ENCODE measurements at places on chromosomes 16 and 17.

GRCh38 chr17:67569015-67569451 lies 148.7 kb upstream of the NOL11 start:
- no peak for DNase-seq

DNA sequence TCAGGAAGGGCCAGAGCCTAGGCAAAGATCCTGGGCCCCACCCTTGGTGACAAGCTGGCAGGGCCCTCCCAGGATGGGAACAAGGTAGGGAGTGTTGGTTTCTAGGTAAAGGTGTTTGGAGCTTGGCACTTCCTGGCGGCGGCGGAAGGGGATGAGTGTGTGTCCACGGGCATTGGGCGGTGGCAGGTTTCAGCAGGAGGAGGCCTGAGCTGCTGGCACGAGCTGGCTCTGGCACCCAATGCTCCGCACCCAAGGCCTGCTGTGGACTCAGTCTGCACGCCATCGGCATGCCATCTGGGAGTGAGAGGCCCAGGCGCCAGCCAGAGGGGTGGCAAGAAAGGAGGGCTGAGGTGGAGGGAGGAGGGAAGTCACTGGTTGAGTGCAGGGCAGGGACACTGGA lies 46.9 kb upstream of the TAC4 start:
- no peak for DNase-seq

- DNase-seq = peak; percentile 39
Observed at GRCh38 chr17:35242158-35242804, 591 bp upstream of the SLFN5 start.

GRCh38 chr16:70805787-70806186 lies 4.8 kb upstream of the VAC14 start:
- peak; percentile 76 for DNase-seq

DNA sequence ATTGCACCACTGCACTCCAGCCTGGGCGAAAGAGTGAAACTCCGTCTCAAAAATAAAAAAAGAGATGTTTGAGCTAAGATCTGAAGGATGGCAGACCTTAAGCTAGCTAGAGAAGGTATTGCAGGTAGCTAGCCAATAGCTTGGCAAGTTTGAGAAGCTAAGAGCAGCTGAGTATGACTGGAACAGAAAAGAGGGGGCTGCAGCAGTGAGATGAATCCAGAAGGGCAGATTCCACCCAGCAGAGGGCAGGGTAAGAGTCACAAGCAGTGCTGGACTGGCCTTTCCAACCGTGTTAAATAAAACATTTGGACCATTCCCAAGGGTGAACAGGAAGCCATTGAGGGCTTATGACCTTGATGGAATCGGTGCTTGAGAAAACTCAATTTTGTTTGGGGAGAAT lies 5.7 kb upstream of the PHAF1 start:
- peak; percentile 43 for DNase-seq

DNA sequence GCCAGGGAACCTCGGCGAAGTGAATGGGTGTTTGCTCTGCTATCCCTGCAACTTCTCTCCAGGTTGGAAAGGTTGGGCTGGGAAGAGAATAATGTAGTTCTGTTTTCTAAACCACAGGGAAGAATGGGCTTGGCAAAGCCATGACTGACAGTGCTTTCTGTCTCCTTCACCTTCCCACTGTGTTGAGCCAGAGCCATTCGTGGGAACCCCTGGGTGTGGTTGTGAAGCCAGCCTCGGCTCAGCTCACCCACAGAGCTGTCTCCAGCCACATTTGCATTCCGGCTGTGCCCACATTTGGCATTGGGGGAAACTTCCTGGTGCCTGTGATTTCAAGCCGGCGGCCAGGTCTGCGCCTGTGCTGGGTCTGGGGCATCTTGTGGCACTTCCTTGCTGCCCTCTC lies 39.9 kb downstream of the BAIAP2 start:
- DNase-seq = no peak

- no peak for DNase-seq
Observed at GRCh38 chr17:81135505-81136278, 29.6 kb upstream of the PVALEF start.

DNA sequence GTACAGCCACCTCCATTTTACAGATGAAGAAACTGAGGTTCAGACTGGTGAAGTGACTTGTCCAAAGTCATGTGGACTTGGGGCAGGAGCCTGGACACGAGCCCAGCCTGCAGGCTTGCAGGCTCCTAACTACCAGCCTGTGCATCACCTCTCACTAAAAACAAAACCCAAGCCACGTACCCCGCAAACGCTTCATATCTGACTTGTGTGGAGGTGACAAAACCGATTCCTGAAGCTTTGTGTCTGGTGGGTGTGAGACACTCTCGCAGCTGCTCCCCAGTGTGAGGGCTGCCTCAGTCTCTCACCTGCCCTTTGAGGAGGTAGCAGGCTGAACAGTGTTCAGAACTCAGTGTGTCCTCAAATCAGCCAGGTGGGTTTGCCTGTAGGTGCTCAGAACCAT lies 8.4 kb downstream of the HNF1B start:
- DNase-seq = no peak

- no peak for DNase-seq
Observed at GRCh38 chr16:15739950-15740349, 89.9 kb downstream of the NDE1 start.

GRCh38 chr17:42342242-42343008 lies 45.8 kb downstream of the STAT3 start:
- DNase-seq = no peak

- DNase-seq = no peak
Observed at GRCh38 chr17:48593126-48593829, at the start of gene HOXB5. HOXB5 (minus strand) TSS chr17:48593779; CDS start chr17:48593682, 97 bp downstream.

GRCh38 chr17:41567317-41567716 lies 4.5 kb downstream of the KRT9 start:
- DNase-seq = no peak

DNA sequence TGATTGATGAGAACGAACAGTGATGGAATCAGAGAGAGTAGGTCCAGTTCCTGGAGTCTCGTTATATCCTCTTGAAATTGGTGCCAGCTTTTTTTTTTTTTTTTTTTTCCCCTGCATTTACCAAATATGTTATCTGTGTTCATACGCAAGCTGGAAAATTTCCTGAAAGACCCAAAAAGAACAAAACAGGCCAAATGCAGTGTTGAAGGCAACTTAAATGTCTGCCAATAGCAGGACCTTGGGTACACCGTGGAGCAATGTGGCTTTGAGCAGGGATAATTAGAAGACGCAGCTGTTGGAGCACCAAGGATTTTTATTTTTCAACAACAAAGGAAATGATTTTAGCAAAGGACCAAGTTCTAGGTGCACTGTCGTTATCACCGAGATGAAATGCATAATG lies 105.0 kb downstream of the ABCC6 start:
- no peak for DNase-seq

DNA sequence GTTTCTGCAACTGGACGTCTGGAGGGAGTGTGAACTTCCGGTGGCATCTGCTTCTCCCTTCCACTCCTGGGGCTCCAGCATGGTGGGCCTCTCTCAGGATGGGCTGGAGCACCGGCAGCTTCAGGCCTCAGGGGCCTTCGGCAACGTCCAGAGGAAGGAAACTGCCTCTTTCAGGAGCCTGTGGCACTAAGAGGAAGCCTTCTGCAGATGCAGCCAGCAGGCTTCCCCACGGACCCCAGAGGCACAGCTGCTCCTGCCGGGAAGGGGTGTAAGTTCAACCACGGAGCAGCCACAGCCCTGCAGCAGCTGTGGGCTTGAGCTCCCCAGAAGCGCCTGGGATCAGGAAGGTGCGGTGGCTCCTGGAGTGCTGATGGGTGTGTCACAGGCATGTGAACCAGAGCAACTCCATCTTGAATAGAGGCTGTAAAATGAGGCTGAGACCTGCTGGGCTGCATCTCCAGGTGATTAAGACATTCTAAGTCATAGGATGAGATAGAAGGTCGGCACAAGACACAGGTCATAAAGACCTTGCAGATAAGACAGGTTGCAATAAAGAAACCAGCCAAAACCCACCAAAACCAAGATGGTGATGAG lies 50.8 kb upstream of the KLHDC4 start:
- no peak for DNase-seq

DNA sequence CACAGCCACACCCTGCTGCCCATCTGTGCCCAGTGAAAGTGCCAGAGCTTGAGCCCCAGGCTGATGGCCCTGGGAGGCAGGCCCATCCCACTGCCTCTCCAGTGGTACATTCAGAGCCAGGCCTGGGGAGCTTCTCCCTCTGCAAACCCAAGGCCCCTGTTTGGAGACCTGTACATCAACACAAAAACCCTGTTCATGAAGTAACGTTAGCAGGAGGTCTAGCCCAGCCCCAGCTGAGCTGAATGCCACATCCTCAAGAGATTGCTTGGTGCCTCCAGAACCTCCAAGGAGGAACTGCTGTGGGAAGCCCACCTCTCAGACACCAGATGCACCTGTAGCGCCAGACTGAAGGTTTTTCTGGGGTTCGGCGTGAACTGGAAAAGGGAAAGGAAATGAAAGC lies 31.5 kb downstream of the C16orf78 start:
- DNase-seq = no peak

DNA sequence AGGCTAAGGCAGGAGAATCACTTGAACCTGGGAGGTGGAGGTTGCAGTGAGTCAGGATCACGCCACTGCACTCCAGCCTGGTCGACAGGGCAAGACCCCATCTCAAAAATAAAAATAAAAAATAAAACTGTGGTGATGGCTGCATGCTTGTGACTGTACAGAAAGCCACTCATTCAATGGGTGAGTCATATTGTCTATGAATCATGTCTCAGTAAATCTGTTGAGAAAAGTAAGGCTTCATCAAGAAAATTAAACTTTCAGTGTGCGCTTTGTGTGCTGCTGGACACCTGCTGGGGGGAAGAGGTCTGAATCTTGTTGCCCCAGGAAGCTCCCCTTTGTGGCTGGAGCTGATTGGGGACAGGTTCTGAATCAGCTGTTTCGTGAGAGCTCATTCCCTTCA lies 11.3 kb downstream of the NUBP1 start:
- DNase-seq = peak; percentile 38

- no peak for DNase-seq
Observed at GRCh38 chr17:31433091-31433790, 41.8 kb downstream of the RAB11FIP4 start.

GRCh38 chr16:64983963-64984362 lies 137.9 kb downstream of the CDH11 start:
- peak; percentile 90 for DNase-seq

DNA sequence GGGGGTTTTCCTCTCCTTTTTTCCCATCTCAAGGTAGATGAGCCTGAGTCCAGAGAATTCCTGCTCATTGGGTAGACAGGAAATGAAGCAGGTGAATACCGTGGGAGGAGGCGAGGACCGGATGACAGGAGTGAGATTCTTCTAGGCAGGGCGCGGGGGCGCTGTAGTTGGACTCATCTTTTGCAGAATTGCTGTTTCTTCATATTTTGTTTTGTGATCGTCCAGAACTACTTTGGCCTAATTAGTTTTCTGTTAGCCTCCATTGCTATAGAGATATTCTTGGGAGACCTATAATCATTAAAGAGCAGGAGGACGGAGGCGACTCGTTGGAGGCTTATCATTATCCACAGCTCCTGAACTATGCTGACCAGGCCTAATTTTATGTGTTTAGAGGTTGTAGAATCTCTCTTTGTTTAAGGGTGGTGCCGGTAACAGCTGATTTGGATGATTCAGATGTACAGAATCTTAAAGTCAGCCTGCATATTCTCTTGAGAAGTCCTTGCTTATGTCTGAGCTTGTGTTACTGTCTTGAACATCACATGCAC lies 650 bp downstream of the ATP6V0A1 start:
- DNase-seq = peak; percentile 49

DNA sequence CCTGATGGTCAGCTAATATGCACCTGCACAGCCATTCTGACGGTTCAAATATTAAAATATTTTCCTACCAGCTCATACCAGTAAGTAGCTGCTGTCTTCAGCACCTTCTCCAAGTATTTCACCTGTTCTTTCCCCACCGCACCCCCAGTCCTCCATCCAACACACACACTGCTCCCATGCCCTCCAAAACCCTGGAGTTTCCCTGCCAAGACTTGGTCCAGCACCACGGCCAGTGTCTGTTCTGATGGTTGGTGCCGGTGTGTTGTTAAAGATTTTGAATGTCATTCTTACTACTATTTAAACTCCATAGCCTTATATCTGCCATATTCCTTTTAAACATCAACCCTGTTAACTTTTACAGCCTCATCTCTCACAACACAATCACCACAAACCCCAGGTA lies 142.4 kb downstream of the GSG1L start:
- no peak for DNase-seq

GRCh38 chr17:44935116-44935515 lies 12.5 kb downstream of the KIF18B start:
- no peak for DNase-seq

GRCh38 chr16:22320572-22321339 lies 23.5 kb downstream of the POLR3E start:
- no peak for DNase-seq

DNA sequence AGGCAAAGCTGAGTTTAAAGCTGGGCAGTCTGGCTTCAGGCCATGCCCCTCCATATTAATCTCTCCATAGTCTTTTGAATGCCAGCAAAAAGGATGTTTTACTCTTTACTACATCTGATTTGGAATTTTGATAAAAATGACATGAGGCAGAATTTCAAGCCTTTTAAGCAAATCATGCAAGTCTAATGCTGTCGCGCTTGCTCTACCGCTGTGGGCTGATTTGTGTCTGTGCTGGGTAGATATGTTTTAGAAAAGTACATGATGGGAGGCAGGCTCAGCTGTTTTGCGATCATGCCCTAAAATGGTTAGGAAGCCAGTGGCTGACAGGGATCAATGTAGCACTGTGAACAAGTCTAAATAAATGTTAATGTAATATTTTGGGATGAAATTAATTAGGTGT lies 311.9 kb downstream of the CA10 start:
- no peak for DNase-seq
